ENCODE measurements at places on chromosomes 6 and 20.
A peak's percentile ranks its signal among the peaks of the same experiment; 100 is the strongest.

- no peak for DNase-seq
Observed at GRCh38 chr6:25341203-25341552, 62.0 kb downstream of the CARMIL1 start.

GRCh38 chr6:121849477-121849876 is 414.0 kb downstream of the GJA1 start:
- DNase-seq: no peak

- no peak for DNase-seq
Observed at GRCh38 chr6:139556532-139556931, 182.1 kb upstream of the CITED2 start.

DNA sequence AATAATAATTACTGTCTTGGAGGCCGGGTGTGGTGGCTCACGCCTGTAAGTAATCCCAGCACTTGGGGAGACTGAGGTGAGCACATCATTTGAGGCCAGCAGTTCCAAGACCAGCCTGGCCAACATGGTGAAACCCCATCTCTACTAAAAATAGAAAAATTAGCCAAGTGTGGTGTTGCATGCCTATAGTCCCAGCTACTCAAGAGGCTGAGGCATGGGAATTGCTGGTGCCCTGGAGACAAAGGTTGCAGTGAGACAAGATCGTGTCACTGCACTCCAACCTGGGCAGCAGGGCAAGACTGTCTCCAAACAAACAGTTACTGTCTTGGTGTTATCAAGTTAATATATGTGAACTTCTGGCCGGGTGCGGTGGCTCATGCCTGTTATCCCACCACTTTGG is 4.9 kb downstream of the RRP36 start:
- DNase-seq: no peak

- no peak for DNase-seq
Observed at GRCh38 chr6:87623248-87623647, 33.3 kb downstream of the ORC3 start.

GRCh38 chr20:12775041-12775440 is 233.7 kb upstream of the SPTLC3 start:
- DNase-seq: no peak

DNA sequence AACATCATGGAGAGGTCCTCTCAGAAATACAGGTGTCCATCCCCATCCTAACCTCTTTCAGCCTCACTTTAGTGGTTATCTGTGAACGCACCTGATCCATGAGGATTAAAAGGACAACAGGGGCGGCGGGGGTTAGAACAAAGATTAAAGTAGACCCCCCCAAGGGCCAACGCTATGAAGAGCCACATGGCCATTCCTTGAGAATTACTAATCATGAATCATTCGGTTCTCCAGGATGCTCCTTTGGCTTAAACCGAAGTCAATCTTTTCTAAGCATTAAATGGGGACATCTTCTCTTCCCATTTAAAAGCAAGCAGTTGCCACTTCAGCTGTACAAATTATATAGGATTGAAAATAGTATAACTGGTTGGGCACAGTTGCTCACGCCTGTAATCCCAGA is 212.4 kb downstream of the GMPR start:
- no peak for DNase-seq

GRCh38 chr20:4465212-4465611 is 256.5 kb upstream of the PRND start:
- DNase-seq: no peak

- no peak for DNase-seq
Observed at GRCh38 chr6:68826501-68826900, 191.4 kb downstream of the ADGRB3 start.

DNA sequence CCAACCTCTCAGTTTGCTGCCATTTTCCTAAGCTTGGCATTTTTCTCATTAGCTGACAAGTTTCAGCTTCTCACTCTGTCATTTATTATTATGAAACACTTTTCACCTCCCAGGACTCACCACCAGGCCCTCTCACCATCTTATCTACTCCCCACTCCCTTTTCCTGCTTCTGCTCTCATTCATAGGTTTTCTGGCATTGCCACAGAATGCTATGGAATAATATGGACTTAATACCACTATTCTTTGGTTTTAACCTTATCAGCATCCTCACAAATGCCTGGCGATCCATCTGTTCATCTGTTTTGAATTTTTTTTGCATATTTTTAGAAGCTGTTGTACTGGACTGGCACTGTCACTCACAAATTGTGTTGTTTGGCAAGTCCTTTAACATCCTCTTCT is 16.4 kb upstream of the LAMA4 start:
- DNase-seq: no peak

GRCh38 chr6:70118670-70119069 is 184.2 kb downstream of the COL9A1 start:
- no peak for DNase-seq

DNA sequence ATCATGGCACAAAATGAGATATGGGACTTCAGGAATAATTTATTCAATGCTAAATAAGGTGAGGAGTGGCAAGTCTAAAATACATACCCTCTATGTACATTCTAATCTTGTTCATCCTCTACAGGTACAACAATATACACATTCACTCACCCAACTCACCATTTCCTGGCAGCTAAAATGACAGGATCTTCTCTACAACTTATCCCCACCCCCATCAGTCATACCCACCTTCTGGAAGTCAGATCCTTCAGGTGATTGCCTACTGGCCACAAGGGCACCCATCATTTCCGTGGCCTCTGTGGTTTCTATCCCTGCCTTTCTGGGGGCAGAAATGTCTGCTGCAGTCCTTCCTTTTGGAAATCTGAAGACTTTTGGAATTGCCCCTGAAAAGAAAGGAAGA is 22.8 kb upstream of the CRIP3 start:
- DNase-seq: no peak

DNA sequence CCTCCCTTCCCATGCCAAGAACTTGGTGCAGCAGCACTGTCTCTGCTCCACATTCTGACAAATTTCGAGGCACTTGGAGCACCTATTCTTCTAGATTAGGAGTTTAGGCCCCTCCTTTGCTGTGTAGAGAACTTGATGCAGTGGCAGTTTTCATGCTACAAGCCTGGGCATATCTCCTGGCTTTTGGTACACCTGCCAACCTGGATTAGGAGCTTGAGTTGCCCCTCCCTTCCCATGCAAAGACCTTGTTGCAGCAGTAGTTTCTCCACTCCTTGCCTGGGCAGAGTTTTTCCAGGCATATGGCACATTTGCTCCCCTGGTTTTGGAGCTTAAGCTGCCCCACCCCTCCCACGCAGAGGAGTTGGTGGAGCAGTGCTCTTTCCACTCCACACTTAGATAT is 956.1 kb downstream of the EYS start:
- no peak for DNase-seq

- peak; percentile 17 for DNase-seq
Observed at GRCh38 chr20:62010551-62011402, 54.9 kb downstream of the TAF4 start.

DNA sequence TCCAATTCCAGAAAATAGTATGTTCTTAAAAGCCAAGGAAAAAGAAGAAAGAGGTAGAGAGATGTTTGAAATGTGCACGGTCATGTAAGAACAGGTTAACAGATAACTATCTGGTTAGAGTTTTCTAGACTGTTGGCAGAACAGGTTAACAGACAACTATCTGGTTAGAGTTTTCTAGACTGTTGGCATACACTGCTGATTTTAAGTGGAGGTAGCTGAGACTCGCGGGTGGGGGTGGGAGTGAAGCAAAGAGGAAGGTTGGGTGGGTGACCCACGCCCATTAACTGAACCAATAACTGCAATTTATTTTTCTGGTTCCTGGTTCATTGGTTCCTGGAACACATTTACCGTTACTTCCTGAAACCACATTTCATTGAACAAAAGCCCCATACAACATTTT is 157.5 kb downstream of the ELOVL4 start:
- DNase-seq: no peak

GRCh38 chr20:30284281-30284905 is 973.1 kb upstream of the DEFB115 start:
- no peak for DNase-seq

DNA sequence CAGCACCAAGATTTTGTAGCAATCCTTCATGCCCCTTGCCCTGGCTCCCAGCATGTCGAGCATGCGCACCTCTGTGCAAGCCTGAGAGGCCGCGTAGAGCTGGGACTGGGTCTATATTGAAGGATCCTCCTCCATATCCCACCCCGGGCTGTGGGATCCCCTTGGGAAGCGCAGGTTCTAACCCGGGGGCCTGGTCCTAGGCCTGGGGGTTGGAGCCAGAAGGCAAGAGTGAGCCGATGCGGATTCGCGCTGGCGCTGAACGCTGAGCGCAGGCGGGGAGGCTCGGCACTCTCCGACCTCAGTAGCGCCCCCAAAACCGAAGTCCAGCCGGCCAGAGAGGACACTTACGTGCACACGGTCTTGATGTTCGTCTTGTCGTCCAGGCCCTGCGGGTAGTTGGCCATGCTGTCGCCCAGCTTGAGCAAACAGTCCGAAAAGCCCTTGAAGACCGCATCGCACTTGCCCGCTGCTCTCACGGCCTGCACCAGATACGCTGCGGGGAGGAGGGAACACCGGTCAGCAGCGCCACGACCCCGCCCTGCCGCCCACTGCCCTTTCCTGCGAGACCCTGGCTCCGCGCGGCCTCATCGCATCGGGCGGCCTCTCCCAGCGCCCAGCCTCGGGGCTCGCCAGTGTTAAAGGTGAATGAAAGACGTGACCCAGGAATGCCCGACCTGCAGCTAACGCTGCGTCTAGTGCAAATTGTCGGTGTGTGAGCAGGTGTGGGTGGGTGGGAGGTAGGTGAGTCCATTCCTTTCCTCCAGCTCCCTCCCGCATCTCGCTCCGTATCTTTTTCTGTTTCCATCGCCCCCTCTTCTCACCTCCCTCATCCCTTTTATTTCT is 4.5 kb downstream of the NRN1 start:
- no peak for DNase-seq

DNA sequence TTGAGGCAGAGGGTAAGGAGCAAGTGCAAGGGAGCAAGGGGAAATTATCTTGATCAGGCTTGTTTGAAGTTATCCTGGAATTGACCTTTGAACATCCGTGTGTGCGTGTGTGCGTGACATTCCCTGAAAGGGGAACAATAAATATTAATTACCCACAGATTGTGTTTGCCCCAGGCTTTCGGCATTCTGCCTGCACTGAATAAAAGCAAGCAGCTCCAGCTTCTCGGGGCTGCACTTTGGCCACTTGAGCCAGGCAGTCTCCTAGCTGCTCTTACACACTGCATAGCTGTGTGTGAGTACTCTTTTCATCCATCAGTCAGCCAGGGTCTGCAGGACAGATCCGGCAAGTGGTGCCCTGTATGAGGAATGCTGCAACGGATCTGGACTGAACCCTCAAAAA is 107.7 kb upstream of the BTN3A2 start:
- DNase-seq: no peak

- no peak for DNase-seq
Observed at GRCh38 chr6:69116658-69117057, 481.6 kb downstream of the ADGRB3 start.

GRCh38 chr6:131602781-131603312 is 25.2 kb downstream of the MED23 start:
- DNase-seq: peak; percentile 43

DNA sequence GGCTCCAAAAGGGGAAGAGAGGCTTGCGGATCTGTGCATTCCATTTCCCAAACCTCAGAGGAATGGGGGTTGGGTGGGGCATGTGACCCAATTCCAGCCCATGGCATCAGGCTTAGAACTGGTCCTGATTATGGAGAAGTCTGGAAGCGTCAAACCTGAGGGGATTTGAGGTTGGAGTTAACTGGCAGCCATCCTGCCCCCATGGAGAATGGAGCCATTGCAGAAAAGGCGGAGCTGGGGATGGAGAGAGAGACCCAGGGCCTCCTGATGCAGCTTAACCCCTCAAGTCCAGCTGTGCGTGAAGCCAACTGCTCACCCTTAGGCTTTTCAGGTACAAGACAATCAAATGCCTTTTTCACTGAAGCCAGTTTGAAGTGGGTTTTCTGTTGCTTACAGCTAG is 9.9 kb upstream of the SDCBP2 start:
- DNase-seq: no peak

DNA sequence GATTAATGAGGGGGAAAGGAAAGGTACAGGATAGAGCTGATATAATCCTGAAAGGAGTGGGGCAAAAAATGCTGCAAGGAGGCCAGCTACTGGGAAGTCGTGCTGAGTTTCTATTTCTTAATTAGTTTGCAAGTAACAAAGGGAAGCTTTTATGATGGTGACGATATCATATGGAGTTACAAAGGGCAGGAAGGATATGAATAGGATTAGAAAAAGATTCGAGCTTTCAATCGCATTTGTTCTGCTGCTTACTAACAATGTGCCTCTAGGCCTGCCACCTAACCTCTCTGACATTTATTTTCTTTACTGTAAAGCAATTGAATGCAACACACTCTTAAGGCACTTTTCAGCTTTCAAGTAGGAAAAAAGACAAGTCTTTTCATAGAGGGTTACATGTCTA is 219.2 kb downstream of the CLVS2 start:
- DNase-seq: no peak

DNA sequence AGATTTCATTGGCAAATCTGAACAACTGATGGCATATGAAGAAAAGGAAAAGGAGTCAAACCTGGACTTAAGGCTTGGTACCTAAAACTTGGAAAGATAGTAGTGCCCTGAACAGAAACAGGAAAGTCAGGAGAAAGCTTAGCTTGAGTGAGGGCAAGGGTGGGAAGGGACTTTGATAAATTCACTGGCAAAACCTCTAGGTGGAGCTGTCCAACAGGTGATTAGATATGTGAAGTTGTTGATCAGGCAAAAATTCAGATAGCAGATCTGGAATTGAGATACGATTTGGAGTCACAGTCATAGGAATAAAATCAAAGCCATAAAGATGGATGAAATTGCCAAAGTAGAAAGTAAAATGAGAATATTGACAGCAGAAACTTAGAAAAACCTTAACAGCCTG is 16.1 kb upstream of the ZNF292 start:
- no peak for DNase-seq

- no peak for DNase-seq
Observed at GRCh38 chr6:31170987-31171671, 647 bp upstream of the POU5F1 start.

GRCh38 chr6:159723259-159723658 is 4.0 kb upstream of the WTAP start:
- no peak for DNase-seq

DNA sequence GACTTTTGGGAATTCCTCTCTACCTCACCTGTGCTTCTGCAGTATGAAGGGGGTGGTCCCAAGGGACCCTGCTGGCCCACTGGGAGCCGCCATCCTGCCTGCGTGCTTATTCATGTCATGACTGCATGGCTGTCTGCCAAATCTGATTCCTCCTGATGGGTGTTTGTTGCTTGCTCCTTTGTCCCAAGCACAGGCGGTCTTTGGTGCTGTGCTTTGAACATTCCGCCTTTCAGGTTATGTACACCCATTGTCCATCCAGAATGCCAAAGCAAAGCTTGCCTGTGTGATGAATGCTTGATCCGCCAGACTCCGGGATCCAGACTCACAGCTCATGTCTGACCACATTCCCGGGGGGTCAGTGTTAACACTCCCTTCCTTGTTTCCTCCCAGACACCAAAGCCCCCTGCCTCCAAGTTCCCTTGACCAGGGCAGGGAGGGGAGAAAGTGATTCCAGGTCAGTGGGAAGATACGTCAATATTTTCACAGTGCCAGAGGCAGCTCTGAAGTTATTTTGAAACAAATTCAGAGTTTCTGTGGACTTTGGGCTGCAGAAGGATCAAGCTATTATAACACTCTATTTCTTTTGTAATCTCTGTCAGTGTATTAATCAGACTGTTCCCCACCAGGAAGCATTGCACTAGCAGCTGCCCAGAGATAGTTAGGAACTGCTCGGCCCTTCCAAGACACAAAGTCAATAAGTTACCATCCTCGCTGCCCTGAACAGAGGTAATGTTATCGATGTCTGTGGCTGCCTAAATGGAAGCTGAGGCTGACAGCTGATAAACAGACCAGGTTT is 9.5 kb downstream of the DAAM2 start:
- DNase-seq: no peak

Measured in smooth muscle cell of the brain vasculature (primary cell).